ENCODE measurements at places on chromosomes 1 and 21.
A peak's percentile ranks its signal among the peaks of the same experiment; 100 is the strongest.

GRCh38 chr1:91397605-91398004 lies 7.0 kb downstream of the HFM1 start:
- DNase-seq: no peak

DNA sequence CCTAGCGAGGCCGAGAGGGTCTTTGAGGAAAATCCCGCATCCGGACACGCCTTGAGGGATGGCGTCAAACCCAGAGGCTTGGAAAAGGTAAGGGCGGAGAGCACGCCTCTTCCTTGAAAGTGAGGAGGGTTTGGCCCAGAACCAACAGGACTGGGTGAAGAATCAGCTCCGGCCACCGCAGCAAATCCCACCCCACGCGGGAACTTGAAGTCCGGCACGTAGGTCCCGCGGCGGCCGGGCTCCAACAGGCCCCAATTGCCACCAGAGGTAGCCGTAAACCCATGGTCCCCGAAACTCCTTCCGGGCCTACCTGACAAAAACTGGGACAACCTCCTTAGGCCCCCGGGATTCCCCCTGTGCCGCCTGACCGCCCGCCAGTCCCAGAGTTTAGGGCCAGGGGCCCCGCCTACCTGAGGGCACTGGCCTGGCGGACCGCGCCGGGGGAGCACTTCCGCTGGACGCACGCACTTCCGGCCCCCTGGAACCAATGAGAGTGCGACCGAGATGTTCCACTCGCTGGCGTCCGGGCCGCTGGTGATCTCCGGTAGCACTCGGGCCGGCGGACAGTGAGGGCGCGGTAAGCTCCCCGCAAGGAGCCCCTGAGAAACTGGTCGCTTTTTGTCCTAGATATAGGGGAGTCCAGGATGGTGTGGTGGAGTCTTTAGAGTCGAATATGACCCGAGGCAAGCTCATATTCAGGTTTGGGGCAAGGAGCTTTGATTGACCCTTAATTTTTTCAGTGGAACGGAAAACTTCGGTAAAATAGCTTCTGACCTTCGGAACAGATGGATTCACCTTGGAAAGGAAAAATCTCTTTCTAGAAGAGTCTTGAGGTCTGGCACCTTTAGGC lies at the start of the genes LZIC and NMNAT1:
LZIC (minus strand) TSS at position 453 of the 850 bp plus-strand sequence. CDS start 6,772 bp downstream, outside the sequence.
NMNAT1 (plus strand) TSS at position 537 of the 850 bp plus-strand sequence. CDS start 28,599 bp downstream, outside the sequence.
- peak; percentile 93 for DNase-seq

- DNase-seq: no peak
Measured at GRCh38 chr1:179958359-179958758, 3.7 kb downstream of the CEP350 start.

DNA sequence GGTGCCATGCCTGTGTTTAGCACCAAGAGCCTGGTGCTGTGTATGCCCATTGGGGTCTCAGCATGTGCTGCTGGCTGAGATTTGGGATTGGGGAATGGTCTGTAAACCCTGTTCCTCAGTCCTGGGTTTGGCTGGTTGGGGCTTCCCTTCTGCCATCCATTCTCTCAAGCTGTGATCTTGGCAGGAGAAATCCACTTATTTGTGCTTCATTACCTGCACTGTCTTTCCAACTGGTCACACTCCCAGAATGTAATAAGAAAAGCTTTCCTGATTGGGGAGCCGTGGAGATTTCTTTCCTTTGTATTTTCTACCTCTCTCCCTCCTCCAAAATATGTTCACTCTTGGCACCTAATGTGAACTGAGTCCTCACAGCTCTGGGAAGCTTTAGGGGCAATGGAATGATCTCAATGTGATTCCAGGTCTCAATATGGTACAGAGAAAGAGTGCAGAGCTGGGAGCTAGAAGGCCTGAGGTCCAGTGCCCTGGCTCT lies 23.0 kb upstream of the KCNA10 start:
- no peak for DNase-seq

DNA sequence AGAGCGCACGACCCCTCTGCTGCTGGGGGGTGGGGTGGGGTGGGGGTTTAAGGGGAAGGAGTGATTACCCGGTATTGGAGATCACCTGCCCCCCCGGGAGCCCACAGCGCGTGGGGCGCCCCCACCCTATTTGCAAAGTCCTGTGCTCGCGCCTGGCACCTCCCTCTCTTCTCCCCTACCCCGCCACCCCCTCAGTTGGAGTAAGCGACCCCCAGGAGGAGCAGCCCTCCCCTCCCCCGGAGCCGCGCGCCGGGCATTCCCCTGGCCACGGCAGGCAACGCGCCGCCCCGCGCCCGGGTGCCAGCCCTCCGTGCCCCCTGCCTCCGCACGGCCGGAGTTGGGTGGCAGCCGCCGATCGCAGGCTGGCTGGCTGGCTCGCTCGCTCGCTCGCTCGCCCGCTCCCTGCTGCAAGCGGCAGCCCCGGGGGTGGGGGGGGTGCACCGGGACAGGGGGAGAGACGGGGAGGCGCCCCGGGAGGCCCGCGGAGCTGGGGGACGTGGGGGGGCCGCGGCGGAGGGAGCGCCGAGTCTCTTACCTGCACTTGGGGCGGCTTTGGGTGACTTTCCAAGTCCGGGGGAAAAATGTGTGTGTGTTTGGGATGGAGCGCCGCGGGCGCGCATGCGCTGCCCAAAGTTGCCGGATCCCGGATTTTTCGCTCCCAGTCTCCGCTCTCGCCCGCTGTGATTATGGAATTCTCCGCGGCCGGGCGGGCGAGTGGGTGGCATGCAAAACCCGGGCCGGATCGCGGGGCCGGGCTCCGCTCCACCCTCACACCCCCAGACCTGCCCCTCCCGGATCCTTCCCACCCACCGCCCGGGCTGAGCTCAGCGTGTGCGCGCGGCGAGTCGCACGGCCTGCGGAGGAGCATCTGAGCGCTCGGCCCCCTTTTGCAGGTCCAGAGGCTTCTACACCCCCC lies at the start of gene CASZ1:
CASZ1 (minus strand) TSS at position 618 of the 916 bp plus-strand sequence. CDS start 102,757 bp downstream, outside the sequence.
- DNase-seq: no peak

GRCh38 chr1:47431534-47431933 lies 6.3 kb upstream of the FOXD2 start:
- DNase-seq: no peak

DNA sequence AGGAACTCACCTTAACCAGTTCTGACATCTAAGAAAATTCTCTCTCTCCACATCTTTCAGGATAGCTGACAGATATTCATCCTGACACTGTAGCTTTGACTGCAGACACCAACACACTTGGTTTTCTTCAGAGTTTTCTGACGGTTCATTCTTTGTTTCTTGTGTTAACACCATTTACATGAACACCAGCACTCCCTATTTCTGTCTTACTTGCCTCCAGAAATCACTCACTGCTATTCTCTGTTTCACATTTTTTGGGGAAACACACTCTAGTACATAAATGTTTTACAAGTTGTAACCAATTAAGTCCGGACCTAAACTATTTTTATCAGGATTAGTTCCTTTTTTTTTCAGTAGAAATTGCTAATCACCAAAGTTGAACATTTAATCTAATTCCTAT lies 15.4 kb downstream of the FLVCR1 start:
- no peak for DNase-seq

- DNase-seq: no peak
Measured at GRCh38 chr1:33971018-33971710, 107.3 kb downstream of the HMGB4 start.

- DNase-seq: no peak
Measured at GRCh38 chr1:56000424-56000823, 578.9 kb downstream of the PLPP3 start.

DNA sequence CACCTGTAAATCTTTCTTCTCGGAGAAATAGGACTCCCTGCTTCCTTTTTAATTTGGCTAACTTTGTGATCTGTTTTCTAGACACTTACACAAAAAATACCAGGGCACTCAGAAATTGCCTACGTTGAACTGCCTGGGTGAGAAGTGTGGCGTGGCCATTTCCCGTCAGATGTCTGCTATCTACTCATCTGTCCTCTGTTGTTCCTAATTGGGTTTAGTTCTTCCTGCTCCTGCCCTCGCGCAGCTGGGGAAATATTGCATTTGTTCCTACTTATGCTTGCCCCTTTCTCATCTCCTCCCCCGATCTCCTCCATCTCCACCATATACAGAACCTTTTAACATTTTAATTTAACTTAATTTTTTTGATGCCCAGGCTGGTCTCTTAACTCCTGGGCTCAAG lies 55.1 kb downstream of the CD58 start:
- DNase-seq: peak; percentile 52

- no peak for DNase-seq
Measured at GRCh38 chr1:198300451-198300850, 143.7 kb downstream of the NEK7 start.

- no peak for DNase-seq
Measured at GRCh38 chr21:41894922-41895557, 15.9 kb upstream of the PRDM15 start.

DNA sequence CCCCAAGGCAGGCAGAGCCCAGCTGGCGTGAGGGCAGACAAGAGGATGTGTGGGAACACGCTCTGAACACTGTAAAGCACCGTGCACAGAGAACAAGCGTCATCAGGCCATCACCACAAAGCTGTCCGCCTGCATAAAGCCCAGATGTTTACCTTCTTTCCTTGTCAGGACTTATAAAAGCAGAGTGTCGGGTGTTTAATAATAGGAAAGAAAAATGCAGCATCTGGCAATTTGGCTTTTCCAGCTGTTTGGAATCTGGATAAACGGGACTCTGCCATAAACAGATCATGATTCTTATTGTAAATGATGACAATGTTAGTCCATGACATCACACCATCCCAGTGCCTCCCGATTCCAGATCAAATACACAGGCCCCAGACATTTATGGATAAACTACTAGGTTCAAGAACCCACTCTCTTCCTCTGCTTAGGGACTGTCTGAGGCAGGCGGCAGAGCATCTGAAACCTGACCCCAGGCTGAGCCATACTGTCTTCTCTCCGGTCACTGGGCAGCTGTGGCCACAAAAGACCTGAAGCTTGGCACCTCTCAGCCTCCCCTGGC lies 4.2 kb downstream of the GLIS1 start:
- no peak for DNase-seq

- DNase-seq: peak; percentile 73
Measured at GRCh38 chr1:11838349-11839272, 9.0 kb downstream of the NPPA start.

- DNase-seq: no peak
Measured at GRCh38 chr21:45918835-45919447, 62.6 kb upstream of the COL6A1 start.

DNA sequence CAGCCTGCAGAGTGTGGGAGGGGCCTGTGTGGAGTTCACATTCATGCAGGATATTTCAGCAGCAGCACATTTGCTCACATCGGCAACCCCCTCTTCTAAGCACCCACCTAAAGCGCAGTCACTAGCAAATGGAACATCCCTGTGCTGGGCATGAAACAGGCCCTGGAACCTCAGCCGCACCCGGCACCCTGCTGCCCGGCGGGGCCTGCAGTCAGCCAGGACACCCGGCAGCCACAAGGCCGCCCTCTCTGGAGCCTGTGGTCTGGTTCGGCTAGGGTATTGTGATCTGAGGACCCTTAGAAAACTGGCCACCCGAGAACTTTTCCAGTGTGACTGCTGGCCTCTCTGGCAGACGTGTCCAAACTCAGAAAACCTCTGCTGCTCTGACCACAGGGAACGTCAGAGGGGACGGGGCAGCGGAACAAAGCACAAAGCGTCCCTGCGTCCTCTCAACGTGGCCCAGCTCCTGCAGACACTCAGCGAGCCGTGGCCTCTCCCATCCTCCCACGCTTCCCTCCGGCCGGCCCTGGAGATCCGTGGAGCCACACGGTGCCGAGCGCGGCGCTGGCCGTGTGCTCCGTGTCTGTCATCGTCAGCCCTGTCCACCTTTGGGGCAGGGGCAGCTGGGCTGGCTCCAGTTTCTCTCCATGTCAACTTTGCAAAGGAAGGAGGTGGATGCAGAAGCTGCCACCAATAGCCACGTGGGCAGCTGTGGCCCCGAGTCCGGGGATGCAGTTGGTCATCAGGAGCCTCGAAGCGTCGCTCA lies 175.9 kb upstream of the ARHGEF16 start:
- no peak for DNase-seq

DNA sequence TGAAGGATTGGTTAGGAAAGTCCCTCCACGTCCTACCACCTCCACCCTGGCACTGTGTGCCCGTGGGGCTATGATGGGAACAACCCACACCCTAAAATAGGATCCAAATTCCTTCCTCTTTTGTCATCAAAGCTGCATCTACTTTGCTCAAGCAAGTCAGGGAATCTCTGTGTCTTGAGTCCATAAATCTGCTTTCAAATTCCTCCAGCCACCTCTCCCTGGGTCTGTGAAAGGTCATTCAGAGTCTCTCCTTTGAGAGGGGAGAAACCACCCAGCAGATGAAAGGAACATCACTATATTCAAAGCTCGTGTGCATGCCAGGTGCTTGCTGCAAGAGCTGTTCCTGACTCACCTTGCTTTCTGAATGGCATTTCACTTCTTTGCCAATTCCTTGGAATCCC lies 243.6 kb downstream of the TM2D1 start:
- DNase-seq: no peak

DNA sequence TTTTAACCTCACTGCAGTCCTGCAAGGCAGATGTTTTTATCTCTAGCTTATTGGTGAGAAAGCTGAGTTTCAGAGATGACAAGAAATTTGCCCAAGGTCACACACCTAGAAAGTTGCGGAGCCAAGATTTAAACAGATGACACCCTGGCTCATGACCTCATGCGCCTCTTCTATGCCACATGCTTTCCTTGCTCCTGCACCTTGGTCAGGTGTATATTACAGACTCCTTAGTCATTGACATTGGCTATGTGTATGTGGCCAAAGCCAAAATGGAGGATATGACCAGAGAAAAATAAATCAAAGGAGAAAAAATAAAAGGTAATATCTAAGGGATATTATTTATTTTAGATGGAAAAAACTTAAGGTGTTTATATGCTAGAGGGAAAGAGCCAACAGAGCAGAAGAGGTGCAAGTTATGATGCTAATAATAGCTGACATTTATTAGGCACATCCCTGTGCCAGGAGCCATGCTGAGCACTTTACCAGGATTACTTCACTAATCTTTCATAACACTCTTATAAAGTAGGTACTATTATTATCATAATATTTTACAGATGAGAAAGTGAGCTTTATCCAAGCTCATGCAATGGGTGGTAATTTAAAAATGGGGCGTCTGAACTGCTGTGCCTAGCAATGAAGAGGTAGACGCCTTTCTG lies 13.8 kb upstream of the MYOC start:
- DNase-seq: no peak

DNA sequence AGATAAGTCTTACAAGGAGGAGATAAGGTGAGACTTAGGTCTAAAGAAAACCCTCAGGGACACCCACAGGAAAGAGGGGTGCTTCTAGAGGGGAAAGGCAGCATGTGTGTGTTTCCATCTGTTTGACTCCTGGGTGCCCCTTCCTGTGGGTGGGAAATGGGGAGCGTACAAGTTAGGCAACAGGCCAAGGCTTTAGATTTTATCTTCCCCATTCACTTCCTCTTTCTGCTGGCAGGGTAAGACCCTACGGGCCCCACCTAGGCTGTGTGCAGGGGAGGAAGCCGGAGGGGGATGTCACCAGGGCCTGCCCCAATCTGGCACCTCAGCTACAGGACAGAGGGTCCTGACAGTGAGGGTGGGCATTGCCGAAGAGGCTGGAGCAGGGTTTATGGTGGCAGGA lies 2.5 kb upstream of the OLIG1 start:
- DNase-seq: no peak

- no peak for DNase-seq
Measured at GRCh38 chr1:54256522-54257345, 56.8 kb downstream of the MRPL37 start.

DNA sequence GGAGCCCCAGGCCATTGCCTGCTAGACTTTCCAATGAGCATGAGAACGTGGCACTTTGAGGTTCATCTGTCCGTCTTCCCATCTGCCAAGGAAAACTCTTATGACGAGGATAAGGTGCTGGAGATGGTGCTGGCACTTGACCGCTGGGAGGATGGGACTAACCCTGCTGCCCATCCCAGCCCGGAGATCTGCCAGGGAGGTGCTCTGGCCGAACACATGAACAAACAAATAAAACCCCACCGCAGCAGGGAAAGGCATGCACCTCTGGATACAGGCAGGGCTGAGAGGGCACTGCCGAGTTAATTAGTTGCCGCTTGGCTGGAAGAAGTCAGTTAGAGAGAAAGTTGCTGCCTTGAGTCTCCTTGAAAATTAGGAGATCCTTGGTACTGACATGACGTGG lies 308.4 kb downstream of the AJAP1 start:
- no peak for DNase-seq
